ENCODE measurements at places on chromosomes 7 and 10. TPM values are rescaled to one million over a fixed set of nuclear protein-coding genes. Genes with fewer than 3 reads are reported as not detected.

DNA sequence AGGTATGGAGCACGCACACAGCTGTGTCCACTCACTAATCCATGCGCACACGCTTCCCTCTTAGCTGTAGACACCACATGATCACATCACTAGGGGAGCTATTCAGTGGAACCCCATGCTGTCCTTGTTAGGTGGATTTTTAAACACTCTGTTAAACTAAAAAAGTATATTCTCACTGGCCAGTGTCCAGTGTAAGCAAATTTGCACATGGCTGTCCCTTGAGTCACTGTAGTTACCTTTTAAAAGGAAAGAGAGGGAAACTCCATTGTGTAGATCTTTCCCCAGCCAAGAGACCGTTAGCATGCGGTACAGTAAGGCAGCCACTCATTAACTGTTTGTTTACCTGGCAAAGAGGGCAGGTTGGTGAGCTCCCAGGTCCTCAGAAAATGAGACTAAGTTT is 81.6 kb upstream of the INSYN2A start:
- no peak for DNase-seq

GRCh38 chr7:139875821-139876241 is 46.8 kb downstream of the TBXAS1 start:
- DNase-seq: no peak

DNA sequence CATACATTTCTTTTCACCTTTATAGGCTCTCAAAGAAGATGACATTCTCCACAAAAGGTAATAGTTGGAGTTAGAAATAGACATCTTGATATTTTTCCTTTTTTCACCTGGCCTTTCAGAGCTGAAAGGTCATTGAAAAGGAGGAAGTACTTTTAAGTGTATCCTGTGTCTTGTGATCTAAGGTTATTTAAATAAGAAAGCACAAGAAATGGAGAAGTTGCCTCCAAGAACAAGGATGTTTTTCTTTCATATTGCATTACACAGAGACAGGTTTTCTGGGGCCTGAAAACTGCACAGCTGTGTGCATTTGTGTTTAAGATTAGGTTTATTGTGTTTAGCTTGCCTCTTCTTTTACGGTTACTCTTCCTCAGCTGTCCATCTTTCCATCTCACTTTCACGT is 103.4 kb upstream of the SEMA3D start:
- DNase-seq: no peak

Gene TMEM229A
- not detected for total RNA-seq
